ENCODE measurements at places on chromosomes 4 and X.

DNA sequence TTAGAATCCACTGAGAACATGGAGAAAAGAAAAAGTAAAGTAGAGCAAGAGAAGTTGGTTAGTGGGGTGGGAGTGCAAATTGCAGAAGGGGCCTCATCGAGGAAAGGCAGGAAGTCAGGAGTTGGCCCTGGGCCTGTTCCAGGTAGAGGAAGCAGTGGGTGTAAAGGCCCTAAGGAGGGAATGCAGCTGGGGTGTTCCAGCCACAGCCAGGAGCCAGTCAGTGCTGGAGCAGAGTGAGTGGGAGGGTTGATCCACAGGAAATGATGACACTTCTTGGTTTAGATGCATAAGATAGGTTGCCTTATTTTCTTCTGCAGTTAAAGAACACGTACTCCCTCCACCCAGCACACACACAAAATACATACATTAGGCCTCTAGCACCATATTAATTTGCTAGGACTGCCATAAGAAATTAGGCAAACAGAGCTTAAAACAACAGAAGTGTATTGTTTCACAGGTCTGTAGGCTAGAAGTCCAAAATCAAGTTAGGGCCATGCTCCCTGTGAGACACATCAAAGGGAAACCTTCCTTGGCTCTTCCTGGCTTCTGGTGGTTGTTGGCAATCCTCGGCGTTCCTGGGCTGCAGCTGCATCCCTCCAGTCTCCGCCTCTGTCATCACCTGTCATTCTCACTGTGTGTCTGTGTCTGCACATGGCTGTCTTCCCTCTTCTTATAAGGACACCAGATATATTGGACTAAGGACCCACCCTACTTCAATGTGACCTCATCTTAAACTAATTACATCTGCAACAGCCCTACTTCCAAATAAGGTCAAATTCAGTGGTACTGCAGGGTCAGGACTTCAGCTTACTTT is 205.9 kb downstream of the AASDH start:
- DNase-seq, result no peak

DNA sequence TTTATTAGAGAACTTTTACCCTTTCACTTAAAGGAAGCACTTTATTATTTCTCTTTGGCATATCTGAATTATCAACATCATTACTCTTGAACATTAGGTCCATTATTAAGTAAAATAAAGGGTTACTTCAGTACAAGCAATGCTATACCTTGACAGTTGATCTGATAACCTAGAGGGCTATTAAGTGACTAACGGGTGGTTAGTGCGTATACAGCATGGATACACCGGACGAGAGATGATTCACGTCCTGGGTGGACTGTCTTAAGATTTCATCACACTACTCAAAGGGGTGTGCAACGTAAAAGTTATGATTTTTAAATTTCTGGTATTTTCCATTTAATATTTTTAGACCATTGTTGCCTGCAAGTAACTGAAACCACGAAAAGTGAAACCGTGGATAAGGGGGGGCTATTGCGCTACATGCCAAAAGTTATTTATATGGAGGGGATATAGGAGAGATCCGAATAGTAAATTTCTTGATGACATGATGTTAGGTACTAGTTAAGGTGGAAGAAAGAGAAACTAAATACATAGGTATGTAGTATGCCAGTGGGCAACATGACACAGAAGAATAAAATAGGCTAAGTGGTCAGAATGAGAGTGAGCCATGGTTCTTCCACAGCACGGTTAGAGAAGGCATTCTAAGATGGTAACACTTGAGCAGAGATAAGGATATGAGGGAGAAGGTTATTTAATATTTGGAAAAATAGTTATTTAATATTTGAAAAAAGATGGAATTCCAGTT is 230.8 kb upstream of the ANKRD50 start:
- DNase-seq, result no peak

- peak; percentile 67 for DNase-seq
These were observed 75.2 kb downstream of the FAM53A start for GRCh38 chr4:1608821-1609500.

- no peak for DNase-seq
These were observed 34.1 kb upstream of the NAA11 start for GRCh38 chr4:79360006-79360405.

DNA sequence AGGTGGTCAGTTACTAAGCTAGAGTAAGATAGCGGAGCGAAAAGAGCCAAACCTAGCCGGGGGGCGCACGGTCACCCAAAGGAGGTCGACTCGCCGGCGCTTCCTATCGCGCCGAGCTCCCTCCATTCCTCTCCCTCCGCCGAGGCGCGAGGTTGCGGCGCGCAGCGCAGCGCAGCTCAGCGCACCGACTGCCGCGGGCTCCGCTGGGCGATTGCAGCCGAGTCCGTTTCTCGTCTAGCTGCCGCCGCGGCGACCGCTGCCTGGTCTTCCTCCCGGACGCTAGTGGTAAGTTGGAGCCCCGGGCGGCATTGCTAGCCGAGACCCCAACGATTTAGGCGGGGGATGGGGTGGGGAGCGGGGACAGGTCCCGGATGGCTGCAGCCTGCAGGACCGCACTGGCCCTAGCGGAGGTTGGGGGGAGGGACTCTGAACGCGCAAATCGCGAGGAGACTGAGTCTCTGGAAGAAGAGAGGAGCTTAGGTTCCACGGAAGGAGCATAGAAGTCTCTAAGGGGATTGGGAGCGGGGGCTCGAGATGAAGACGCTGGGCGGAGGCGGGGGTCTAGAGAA is 573 bp downstream of the HTR2C start:
- peak; percentile 73 for DNase-seq

DNA sequence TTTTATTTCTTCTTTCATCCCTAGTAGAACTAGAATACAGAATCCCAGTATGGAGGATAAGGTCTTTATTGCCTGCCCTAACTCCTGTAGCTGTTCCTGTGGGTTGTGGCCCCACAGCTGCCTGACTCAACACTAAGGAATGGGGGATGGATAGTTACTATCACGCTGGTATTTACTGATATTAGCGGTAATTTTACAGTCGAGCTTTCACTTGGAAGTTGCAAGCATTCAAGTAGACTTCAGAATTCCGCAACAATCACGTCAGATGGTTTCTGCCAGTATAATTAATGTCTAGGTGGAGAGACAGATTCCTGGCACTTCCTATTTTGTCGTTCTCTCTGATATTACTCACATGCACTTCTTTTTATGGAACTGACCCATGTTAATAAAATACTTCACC is 489.8 kb downstream of the PABPC4L start:
- DNase-seq, result no peak

- no peak for DNase-seq
These were observed 261.4 kb downstream of the LDB2 start for GRCh38 chr4:16636912-16637630.

GRCh38 chr4:27018910-27019309 is 158.3 kb downstream of the STIM2 start:
- no peak for DNase-seq

DNA sequence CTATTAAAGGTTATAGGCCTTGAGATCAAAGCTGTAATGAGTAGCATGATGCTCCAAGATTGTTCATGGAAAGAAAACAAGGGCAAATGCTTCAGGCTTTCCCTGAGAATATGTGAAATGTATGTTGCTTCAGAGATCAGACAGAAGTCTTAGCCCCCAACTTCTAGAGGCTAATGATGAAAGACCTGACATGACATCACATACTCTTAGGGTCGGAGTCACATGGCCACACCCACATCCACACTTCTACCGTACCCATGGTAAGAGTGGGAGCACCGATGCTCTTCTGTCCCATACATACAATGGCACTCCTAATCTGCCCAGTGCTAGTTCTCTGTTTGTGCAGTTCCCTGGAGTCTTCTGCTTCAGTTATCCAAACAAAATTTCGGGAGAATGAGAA is 111.9 kb upstream of the ACSL4 start:
- no peak for DNase-seq

GRCh38 chrX:7953446-7953845 is 26.2 kb upstream of the PNPLA4 start:
- no peak for DNase-seq

DNA sequence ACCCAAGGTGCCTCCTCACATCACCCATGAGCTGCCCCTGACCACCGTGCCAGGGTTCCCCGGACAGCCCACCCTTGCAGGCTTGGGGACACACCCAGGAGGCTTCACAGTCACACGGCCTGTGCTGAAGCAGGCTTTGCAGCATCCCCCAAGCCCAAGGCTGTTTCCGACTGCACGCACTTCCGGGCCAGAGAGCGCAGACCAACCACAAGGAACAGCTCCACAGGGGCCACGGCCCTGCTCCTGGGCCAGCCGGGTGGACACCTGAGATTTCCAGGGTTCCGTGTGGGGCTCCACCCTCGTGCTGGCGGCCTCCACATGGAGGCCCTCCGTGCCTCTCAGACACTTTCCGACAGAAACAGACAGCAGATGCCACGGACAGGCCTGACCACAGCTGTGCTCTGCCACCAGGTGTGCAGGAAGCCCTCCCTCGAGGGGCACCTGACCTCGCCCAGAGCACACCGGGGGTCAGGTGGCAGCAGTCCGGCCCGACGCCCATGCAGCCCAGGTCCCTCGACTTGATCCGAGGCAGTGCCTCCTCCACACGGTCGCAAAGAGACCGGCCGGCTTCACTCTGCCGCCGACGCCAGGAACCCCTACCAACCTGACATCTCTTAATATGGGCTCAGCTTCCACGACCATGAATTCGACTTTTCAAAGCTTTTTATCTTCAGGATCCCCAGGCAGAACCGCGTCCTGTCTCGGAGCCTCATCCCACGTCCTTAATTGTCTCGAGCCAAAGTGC is 8.0 kb downstream of the CTBP1 start:
- no peak for DNase-seq

GRCh38 chrX:21723084-21723483 is 34.8 kb downstream of the SMPX start:
- DNase-seq, result no peak

GRCh38 chrX:149571770-149572169 is 15.5 kb downstream of the MAGEA9B start:
- no peak for DNase-seq

GRCh38 chr4:161343569-161343950 is 820.2 kb downstream of the FSTL5 start:
- DNase-seq, result no peak

- no peak for DNase-seq
These were observed 30.9 kb downstream of the RASSF6 start for GRCh38 chr4:73589261-73589847.

DNA sequence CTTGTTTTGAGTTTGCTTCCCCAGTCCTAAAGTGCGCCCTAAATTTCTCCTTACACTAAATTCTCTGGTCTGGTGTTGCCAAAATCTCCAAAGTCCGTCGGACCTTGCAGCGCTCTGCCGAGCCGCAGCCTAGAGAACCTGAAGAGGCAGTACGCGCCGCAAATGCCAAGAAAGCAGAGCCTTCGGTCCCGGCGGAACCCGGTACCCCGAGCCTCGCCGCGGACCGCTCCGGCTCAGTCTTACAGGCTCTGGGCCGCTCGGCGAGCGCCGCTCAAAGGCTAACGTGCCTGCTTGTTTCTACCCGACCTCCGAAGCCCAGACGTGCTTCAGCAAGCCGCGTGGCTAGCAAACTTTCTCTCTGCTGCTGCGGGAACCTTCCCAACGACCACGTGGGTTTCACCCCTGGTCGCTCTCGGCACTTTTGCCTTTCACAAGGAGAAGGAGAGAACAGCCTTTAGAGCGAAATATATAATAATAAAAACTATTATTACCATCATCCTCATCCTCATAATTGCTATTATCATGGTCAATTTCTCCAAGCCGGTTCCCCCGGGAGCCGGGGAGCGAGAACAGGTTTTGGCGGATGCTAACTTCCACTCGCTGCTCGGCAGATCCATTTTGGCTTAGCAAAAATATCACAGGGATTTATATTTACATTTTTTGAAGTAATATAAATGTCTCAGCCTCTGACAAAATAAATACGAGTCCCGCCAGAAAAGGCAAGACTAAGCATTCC is 2.2 kb upstream of the HTR2C start:
- peak; percentile 60 for DNase-seq

DNA sequence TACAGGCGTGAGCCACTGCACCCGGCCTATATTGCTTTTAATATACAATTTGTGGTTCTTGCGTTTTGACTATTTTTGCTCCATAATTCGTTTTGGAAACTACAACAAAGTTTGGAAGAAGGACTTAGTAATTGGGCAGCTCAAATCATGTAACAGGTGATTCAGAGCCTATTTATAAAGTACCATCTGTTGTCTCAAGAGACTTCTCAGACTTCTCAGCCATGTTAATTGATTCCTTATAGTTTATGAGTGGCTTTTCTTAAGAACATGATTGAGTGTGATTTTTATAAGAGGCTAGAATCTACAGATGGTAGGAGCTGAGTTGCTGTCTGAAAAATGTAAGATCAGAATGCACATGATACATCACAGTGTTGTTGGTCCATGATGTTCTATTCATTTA is 240.2 kb downstream of the ADGRL3 start:
- DNase-seq, result no peak

DNA sequence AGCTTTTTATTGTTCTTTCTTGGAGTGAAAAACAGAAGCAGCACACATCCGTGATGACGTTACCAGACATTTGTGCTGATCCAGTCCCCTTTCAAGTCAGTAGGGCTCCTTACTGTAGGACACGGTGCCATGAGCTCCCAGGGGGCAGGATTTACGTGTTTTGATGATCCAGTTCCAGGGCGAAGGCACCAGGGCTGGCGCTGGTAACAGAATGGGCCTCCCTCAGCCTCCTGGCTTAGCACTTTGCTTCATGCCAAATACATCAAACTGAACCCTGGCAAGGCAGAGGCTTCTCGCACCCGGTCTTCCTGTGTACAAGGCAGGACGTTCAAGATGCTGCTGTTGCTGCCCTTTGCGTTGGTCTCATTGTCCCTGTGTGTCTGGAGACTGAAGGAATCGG is 66.6 kb upstream of the PSAPL1 start:
- DNase-seq, result no peak

DNA sequence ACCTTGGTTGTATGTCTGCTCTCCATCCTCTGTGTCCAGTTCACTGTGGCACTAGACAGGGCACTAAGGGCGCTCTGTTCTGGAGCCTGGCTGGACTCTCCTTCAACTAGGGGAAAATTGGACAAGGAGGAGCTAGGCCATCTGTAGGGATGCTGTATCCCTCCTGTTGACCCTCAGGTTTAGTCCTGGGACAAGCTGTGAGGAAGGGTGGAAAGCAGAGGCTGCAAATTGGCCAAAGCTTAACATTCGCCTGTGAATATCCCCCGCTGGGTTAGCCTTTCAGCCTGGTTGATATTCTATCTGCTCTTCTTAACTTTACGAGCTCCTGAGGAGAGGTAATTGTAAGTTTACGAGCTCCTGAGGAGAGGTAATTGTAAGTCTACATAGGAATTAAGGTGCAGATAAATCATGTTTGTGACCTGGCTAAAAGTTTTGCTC is 64.4 kb upstream of the ENPEP start:
- no peak for DNase-seq

DNA sequence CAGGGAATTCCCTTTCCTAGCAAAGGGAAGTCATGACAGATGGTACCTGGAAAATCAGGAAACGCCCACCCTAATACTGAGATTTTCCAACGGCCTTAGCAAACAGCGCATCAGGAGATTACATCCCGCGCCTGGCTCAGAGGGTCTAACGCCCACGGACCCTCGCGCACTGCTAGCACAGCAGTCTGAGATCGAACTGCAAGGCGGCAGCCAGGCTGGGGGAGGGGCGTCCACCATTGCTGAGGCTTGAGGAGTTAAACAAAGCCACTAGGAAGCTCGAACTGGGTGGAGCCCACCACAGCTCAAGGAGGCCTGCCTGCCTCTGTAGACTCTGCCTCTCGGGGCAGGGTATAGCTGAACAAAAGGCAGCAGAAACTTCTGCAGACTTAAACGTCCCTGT is 507.7 kb downstream of the ZIC3 start:
- DNase-seq, result no peak
